CD4-positive, alpha-beta memory T cell (primary cell): ENCODE measurements at places on chromosomes 12 and 14. TPM values are rescaled to one million over a fixed set of nuclear protein-coding genes. Genes with fewer than 3 reads are reported as not detected.

GRCh38 chr14:56300495-56300894, 182.3 kb downstream of the PELI2 start:
- DNase-seq: no peak

- DNase-seq: no peak
Observed at GRCh38 chr14:43729143-43729542, 777.9 kb downstream of the FSCB start.

NRXN3 gene
- not detected for polyA plus RNA-seq

GPR132 gene
- 40.0 TPM for polyA plus RNA-seq

DNA sequence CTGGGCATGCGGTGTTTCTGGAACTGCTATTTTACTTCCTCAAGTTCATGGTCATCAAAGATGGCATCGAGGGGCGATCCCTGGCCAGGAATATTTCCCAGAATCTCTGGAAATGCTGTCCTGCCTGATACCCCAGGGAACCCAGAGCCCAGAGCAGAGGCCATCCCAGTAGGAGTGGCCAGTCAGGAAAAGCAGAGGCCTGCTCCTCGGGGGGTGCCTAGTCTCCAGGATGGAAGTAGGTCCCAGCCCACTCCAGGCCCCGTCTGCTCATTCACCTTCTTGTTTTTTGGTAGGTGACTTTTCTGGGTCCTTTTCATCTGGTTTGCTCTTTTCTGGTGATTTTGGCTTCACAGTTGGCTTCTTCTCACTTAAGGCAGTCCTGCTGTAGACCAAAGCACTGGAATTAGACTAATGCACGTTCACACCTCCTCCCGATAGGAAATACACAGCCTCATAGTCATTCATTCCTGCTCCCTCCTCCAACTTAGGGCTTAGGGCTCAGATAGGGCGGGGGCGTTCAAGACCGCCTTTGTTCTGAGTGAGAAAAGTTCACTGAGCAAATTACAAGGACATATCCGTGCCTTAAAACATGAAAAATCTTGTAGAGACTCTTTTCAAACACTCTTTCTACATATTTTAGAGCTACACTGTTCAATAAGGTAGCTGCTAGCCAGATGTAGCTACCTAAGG, 51.1 kb downstream of the TRAFD1 start:
- no peak for DNase-seq

GRCh38 chr12:48978291-48978740, at the start of gene WNT1:
Gene WNT1, plus strand, starts transcription at chr12:48978322. Its CDS starts 329 bp downstream, at chr12:48978651.
- no peak for DNase-seq

- DNase-seq: no peak
Observed at GRCh38 chr12:103834942-103835341, 6.1 kb downstream of the NT5DC3 start.

GRCh38 chr12:130162267-130162666, at the start of gene FZD10:
Gene FZD10, plus strand, starts transcription at chr12:130162464. Its CDS starts 479 bp downstream, at chr12:130162943.
- no peak for DNase-seq

DNA sequence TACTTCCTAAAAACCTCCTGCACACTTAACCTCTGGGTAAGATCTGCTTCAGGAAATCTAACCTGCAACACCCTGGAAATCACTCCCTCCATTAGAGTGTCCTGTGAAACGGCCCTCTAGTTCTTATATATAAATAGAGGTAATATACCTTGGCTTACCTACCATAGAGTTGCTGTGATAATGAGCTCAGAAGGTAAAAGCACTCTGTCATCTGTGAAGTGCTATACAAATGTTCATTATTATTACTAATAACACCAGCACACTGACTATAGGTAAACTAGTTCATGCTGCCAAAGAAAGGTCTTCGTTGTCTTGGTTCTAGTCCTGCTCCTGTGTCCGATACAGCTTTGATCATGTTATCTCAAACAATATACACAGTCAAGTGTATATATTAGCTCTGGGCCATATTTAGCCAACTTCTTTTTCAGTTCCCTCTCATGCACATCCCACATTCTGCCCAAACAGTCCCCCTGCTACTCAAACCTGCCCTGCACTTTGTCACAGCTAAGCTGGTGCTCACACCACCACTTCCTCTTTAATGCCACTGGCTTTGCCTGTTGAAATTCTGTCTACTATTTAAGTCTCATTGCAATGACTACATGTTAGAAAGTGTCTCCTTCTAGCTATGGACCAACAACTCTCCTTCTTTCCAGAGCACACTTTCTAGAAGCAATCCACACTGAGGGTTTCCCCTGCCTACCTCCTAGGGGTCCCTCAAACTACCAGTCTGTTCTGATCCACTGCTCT, 5.1 kb downstream of the E2F7 start:
- DNase-seq: no peak

PLEKHG7 gene
- not detected for polyA plus RNA-seq

LTA4H gene
- polyA plus RNA-seq: 59.3 TPM

DNA sequence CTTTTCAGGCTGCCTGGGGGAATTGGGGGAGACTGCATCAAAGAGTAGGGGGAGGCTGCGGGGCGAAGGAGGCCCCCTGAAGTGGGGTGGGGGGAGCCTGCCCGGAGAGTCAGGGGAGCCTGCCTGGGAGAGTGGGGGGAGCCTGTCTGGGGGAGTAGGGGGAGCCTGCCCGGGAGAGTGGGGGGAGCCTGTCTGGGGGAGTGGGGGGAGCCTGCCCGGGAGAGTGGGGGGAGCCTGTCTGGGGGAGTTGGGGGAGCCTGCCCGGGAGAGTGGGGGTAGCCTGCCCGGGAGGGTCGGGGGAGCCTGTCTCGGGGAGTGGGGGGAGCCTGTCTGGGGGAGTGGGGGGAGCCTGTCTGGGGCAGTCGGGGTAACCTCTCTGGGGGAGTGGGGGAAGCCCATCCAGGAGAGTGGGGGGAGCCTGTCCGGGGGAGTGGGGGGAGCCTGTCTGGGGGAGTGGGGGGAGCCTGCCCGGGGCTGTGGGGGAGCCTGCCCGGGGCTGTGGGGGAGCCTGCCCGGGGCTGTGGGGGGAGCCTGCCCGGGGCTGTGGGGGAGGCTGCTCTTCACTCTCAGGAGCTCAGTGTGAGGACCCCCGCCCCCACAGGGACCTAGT, 6.5 kb upstream of the DEGS2 start:
- DNase-seq: no peak

ADAM21 gene
- 0.10 TPM for polyA plus RNA-seq

DNA sequence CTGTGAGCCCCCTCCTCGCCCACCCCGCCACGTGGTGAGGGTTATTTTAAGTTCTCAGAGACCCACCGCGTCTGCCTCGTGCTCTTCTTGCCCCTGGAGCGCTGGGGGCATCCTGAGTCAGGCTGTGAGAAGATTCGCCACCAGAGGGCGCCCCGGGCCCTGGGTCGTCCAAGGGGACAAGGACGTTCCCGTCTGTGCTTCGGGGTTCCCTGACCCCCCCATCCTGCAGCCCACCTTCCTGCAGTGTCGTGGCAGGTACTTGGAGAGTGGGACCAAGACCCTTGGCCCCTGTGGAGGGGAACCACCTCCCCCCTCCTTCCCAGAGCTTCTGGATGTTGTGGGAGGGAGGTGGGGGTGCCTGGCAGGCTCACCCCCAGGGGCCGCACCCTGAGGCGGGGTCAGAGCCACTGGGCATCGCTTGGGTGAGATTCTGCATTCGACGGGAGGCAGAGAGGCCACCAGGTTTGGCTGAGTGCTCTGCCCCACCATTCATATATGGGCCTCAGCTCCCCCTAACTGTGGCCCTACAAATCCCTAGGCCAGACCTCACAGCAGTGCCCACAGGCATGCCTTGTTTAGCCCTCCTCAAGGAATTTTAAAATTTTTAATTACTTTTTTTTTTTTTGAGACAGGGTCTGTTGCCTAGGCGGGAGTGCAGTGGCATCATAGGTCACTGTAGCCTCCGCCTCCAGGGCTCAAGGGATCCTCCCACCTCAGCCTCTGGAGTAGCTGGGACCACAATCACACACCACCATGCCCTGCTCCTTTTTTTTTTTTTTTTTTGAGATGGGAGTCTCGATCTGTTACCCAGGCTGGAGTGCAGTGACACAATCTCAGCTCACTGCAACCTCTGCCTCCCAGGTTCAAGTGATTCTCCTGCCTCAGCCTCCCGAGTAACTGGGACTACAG, 17.0 kb downstream of the RHOF start:
- peak; percentile 84 for DNase-seq

OTUB2 gene
- polyA plus RNA-seq: 0.19 TPM

GRCh38 chr12:107992029-107992428, 137.1 kb upstream of the WSCD2 start:
- no peak for DNase-seq

KRT71 gene
- not detected for polyA plus RNA-seq

GRCh38 chr12:40903040-40903439, 210.8 kb downstream of the CNTN1 start:
- no peak for DNase-seq

LRRIQ1 gene
- not detected for polyA plus RNA-seq

HSPB8 gene
- polyA plus RNA-seq: not detected

DNA sequence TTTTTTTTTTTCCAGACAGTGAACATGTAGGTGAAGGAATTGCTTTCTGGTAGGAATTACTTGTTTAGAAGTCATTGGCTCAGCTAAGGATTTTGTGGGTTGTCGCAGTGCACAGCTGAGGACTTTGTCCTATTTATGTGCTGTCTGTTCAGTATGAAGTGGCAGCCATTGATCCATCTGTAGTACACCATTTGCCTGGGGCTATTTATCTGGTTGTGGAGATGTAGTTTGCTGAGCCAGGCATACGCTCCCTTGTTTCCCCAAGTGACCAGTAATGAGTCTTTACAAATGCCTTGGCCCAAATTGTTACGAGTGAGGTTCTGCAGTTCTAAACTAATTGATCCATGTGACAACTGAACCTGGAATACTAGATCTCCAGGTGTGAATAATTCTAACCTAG, 140.1 kb downstream of the NRXN3 start:
- DNase-seq: no peak

DNA sequence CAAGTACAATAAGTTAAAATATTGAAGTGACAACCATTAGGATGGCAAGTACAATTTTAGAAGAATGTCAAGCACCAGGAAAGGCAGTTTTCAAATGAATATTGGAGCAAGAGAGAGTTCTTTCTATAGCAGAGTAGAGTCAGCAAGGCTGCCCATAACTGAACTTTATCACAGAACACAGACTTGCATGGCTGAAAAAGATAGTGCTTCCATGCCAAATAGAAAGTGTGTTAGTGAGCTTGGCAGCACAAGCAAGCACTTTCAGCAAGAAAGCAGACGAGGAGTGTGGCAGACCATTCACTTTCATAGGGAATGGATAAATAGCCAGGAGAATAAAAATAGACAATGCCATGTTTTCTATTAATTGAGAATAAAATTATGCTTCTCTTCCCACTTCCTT, 647.0 kb upstream of the MGAT4C start:
- DNase-seq: no peak

KRT79 gene
- polyA plus RNA-seq: not detected
